Stimulated activated CD8-positive, alpha-beta memory T cell treated with anti-CD3 and anti-CD28 coated beads, Interleukin-4, amount 100 ng/mL, for 4 hours (primary cell): ENCODE measurements at places on chromosomes 3 and 15.

- DNase-seq, result no peak
These were observed 61.0 kb downstream of the TLE3 start for GRCh38 chr15:70036585-70037291.

DNA sequence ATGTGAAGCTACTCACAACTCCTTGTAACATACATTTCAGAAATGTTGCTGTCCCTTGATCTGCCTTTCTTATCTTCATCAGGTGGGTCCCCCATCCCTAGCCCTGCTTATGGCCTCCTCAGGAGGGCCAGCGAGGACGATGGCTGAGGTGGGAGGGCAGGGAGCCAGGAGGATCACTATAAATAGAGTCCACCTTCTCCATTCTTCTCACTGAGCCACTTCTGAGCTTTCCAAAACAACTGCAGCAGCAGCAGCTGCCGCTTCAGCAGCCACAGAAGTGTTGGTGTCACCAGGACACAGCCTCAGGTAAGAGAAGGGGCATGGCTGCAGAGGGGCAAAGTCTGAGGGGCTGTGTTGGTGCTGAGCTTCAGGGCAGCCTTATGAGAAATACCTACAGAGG is 53.5 kb downstream of the ANAPC13 start:
- DNase-seq, result no peak

- no peak for DNase-seq
These were observed 33.5 kb downstream of the SNRK start for GRCh38 chr3:43319794-43320193.

- no peak for DNase-seq
These were observed 60.4 kb upstream of the CD96 start for GRCh38 chr3:111481551-111481950.

DNA sequence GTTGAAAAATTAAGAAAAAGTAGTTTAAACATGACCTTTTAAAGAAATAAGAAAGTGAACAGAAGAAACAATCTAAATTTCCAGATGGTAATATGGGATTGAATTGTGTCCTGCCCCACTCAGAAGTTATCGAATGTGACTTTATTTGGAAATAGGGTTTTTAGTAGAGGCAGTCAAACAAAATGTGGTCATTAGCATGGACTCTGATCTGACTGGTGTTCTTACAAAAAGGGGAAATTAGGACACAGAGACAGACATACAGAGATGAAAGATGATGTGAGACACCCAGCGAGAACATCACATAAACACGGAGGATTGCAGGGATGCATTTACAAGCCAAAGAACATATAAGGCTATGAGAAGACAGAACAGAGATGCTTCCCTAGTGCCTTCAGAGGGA is 73.2 kb downstream of the XRN1 start:
- DNase-seq, result no peak
